Parietal lobe (tissue), 2 donors: ENCODE measurements at places on chromosomes 12 and 14. TPM values are rescaled to one million over a fixed set of nuclear protein-coding genes. Genes with fewer than 3 reads are reported as not detected.

The CLEC4D gene
- not detected for total RNA-seq

The KRT86 gene
- not detected for total RNA-seq

The FMNL3 gene
- total RNA-seq: 18.8 TPM

The CEBPE gene
- total RNA-seq: not detected

The DPF3 gene
- 13.1 TPM for total RNA-seq

The FAM186B gene
- not detected for total RNA-seq

The PAX9 gene
- not detected for total RNA-seq
